ENCODE measurements at places on chromosomes 1 and 21.
A peak's percentile ranks its signal among the peaks of the same experiment; 100 is the strongest.

- no peak for DNase-seq
Measured at GRCh38 chr1:103025858-103026409, 82.4 kb downstream of the COL11A1 start.

DNA sequence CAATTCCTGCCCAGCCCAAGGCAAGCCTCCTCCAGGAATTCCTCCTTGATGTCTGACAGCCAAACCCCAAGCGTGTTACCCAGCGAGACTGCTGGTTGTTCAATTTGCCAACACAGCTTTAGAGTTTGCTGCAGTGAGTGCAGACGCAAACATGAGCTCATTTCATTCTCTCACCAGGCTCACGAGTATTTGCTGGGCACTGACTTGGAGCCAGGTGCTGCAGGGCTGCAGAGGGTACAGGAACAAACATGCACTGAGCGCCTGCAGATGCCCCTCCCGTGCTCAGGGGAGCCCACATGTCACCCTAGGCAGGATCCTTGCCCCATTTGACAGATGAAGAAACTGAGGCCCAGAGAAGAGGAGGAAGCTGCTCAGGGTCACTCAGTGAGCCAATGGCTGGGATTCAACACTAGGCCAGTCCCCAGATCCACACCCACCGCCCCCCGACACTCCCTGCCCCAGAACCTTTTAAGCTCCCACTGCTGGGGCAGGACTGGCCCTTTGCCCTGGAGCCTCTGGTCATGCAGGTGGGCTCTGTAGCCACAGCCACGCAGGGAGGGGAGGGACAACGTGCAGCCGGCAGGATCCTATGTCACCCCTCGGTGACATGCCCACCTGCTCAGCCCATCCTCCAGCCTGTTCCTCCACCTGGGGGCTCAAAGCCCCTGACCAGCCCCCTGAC, 363.7 kb downstream of the MATN1 start:
- DNase-seq, result no peak

DNA sequence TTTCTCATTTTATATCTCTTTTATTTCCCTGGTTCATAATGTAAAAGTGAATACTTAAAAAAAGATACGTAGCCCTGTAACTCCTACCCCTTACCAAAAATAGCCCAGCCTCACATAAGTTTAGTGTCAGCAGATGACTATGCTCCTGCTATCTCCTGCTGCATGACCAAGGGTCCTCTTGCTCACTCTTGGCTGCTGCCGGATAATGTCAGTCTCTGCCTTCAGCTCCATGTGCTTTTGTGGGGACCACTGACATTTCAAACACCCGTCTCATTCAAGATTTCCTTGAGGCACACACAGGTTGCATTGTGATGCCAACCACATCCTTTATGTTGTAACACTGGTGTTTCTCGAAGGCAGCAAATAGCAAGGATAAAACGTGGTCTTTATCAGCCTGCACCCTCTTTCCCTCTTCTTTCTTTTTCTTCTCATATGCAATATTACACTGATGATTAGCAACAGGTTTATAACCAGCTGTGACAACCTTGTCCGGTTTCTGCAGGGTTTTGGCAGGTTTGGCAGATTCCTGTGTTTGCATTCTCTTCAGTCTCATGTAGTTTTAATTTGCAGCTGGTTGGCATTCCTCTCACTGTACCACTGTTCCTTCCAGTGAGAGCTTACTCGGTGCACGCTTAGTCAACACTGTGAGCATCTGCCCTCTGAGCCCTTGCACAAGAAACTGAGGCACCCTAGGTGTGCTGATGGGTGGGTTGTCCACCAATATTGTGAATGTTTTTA, 62.2 kb downstream of the ZNF684 start:
- no peak for DNase-seq

GRCh38 chr1:188499690-188500089, 1670.9 kb downstream of the PLA2G4A start:
- no peak for DNase-seq

- DNase-seq, result no peak
Measured at GRCh38 chr1:228396770-228397662, 9.6 kb downstream of the TRIM11 start.

GRCh38 chr1:23290836-23291565, 53.1 kb downstream of the HNRNPR start:
- no peak for DNase-seq

GRCh38 chr1:224357626-224358124, 996 bp downstream of the CNIH4 start:
- DNase-seq, result peak; percentile 67

DNA sequence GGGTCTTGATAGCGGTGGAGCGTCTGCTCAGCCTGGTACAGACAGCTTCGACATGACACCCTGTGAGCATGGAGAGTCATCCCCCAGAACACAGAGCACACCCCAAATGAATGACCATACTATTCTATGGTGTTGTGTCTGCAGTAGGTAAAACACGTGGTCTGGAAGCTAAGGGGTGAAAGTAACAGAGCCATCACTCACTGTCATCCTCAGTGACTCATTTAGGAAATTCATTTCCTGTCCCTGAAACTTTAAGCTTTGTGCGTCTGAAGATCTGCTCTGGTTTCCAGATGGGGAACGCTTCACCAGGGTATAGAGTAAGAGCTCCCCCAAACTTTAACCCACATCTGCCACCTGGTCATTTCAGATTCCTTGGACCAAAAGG, 94.8 kb upstream of the DISP3 start:
- DNase-seq, result peak; percentile 3

GRCh38 chr1:66505671-66506392, 28.1 kb upstream of the SGIP1 start:
- peak; percentile 83 for DNase-seq

DNA sequence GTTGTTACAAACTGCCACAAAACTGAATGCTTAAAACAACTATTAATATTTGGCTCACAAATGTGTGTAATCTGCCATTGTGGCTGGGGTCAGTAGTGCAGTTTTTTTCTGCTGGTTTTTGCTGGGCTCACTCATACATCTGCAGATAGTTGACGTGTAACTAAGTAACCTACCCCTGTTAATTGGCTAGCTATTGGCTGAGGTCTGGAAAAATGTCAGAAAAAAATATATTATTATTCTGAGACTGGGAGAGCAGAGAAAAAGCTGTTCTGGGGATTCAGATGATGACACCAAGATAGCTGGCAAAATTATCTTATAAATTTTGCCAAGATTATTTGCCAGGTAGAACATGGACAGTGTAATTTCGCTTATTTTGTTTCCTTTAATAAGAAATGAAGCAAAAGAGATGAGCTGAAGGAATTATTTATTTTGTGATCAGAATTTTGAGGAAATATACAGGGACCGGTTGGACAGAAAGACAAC, 616.1 kb upstream of the ADAMTS5 start:
- no peak for DNase-seq

GRCh38 chr1:160776178-160776577, 19.8 kb upstream of the LY9 start:
- DNase-seq, result no peak

All from cardiac fibroblast (primary cell).